Activated T-helper 1 cell treated with anti-CD3 and anti-CD28 coated beads, Interleukin-12 subunit alpha, Interleukin-12 subunit beta, Interleukin-2, Interleukin-4 antibody, amounts not matched to agents 30 ng/mL and 10 ng/mL and 1 ng/mL, durations not matched to agents 14 hours and 24 hours and 36 hours (primary cell): ENCODE measurements at places on chromosomes 7 and 10.

DNA sequence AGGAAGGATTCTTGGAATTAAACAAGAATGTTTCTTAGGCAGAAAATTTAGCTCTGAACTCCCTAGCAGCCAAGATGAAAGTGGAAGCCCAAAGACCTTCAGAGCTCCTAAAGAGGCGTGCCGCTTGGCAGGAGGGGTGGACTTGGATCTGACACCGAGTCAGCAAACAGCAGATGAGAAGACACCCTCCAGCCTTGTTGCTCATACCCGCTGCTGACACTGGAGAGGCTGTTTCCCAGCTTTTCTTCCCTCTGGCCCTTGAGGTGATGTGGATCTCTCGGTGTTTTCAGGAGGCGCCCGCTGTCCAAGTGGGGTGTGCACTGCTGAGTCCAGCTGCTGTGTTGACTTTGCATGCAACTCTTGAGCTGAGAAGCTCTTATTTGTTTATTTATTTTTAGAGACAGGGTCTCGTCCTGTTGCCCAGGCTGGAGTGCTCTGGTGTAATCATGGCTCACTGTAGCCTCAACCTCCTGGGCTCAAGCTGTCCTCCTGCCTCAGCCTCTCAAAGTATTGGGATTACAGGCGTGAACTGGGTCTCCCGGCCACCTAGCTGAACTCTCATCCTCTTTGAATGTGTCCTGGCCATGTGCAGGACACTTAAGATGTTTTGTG, 21.5 kb downstream of the SLC18A2 start:
- peaks cover 16% of the 10 kb centered on the region for H3K4me1 ChIP-seq
- H3K4me3 ChIP-seq, result no peak overlapping the region
- H3K27ac ChIP-seq, result no peak overlapping the region
- no peaks in the 10 kb centered on the region for H3K36me3 ChIP-seq
- DNase-seq, result no peak

GRCh38 chr7:22561895-22562593, 62.1 kb upstream of the STEAP1B start:
- peaks cover 18% of the 10 kb centered on the region for H3K27me3 ChIP-seq
- H3K4me3 ChIP-seq, result no peak overlapping the region
- no peak for DNase-seq
- H3K36me3 ChIP-seq, result no peaks in the 10 kb centered on the region

- DNase-seq, result no peak
- peaks cover 31% of the 10 kb centered on the region for H3K27me3 ChIP-seq
- H3K27ac ChIP-seq, result no peak overlapping the region
- H3K36me3 ChIP-seq, result no peaks in the 10 kb centered on the region
Observed at GRCh38 chr7:85184599-85185423, 2.0 kb downstream of the SEMA3D start.

GRCh38 chr10:78620985-78621799, 447.6 kb upstream of the ZMIZ1 start:
- no peaks in the 10 kb centered on the region for H3K36me3 ChIP-seq
- no peaks in the 10 kb centered on the region for H3K4me1 ChIP-seq
- peaks cover 9% of the 10 kb centered on the region for H3K27me3 ChIP-seq
- H3K4me3 ChIP-seq, result no peak overlapping the region
- no peak overlapping the region for H3K27ac ChIP-seq

- H3K4me1 ChIP-seq, result peaks cover 18% of the 10 kb centered on the region
- no peak overlapping the region for H3K4me3 ChIP-seq
Observed at GRCh38 chr7:148930335-148930734, 46.2 kb upstream of the EZH2 start.

GRCh38 chr10:123462246-123462645, 203.9 kb upstream of the GPR26 start:
- H3K36me3 ChIP-seq, result no peaks in the 10 kb centered on the region
- H3K4me3 ChIP-seq, result no peak overlapping the region
- H3K4me1 ChIP-seq, result no peaks in the 10 kb centered on the region
- no peaks in the 10 kb centered on the region for H3K27me3 ChIP-seq
- no peak overlapping the region for H3K27ac ChIP-seq

- no peak overlapping the region for H3K27ac ChIP-seq
- H3K4me3 ChIP-seq, result no peak overlapping the region
- H3K4me1 ChIP-seq, result no peaks in the 10 kb centered on the region
- no peak for DNase-seq
Observed at GRCh38 chr10:123377883-123378282, 223.7 kb downstream of the BUB3 start.

- H3K4me3 ChIP-seq, result no peak overlapping the region
- DNase-seq, result no peak
- no peak overlapping the region for H3K27ac ChIP-seq
- no peaks in the 10 kb centered on the region for H3K36me3 ChIP-seq
- H3K27me3 ChIP-seq, result peaks cover 5% of the 10 kb centered on the region
Observed at GRCh38 chr7:121275204-121275603, 53.6 kb upstream of the WNT16 start.

GRCh38 chr10:90975096-90975495, 54.2 kb upstream of the ANKRD1 start:
- H3K4me1 ChIP-seq, result no peaks in the 10 kb centered on the region
- H3K36me3 ChIP-seq, result no peaks in the 10 kb centered on the region
- peaks cover 5% of the 10 kb centered on the region for H3K27me3 ChIP-seq
- H3K27ac ChIP-seq, result no peak overlapping the region
- H3K4me3 ChIP-seq, result no peak overlapping the region

GRCh38 chr10:3636356-3637181, 148.4 kb downstream of the KLF6 start:
- no peaks in the 10 kb centered on the region for H3K36me3 ChIP-seq
- H3K4me3 ChIP-seq, result no peak overlapping the region
- DNase-seq, result no peak
- H3K27ac ChIP-seq, result no peak overlapping the region
- peaks cover 27% of the 10 kb centered on the region for H3K27me3 ChIP-seq
